ENCODE measurements at places on chromosomes 13 and 19. TPM values are rescaled to one million over a fixed set of nuclear protein-coding genes. Genes with fewer than 3 reads are reported as not detected.
A peak's percentile ranks its signal among the peaks of the same experiment; 100 is the strongest.

GRCh38 chr13:98873377-98874028 lies 104.4 kb downstream of the DOCK9 start:
- no peak overlapping the region for H3K27ac ChIP-seq
- H3K4me3 ChIP-seq = no peak overlapping the region
- no peaks in the 10 kb centered on the region for H3K4me1 ChIP-seq

DNA sequence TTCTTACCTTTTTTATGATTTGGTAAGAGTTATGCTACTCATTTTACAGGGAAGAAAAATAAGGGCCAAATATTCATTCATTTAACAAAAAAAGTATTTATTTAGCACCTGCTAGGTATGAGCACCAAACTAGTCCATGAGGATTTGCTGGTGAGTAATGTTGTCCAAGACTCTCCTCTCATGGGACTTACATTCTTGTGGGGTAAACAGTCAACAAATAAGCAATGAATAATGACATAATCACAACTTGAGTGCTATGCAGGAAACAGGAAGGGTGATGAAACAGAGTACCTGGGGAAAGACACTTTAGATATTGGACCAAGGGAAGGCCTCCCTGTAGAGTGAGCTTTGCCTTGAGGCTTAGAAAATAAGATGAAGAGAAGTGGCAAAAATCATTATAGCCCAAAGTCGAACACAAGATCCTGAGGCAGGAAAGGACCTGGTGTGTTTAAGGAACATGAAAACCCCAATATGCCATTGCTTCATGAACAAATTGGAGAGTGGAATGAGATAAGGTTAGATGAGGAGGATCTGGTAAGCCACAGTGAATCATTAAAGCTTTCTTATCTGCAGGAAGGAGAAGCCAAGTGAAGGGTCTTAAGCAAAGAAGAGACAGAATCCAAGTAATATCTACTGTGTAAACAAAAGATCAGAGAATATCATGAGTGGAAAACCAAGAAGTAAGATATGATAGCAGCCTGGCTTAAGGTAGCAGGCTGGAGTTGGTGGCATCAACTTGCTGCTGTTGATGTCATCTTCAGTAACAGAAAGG lies 294.5 kb upstream of the NBEA start:
- no peak overlapping the region for H3K4me3 ChIP-seq
- H3K36me3 ChIP-seq = no peaks in the 10 kb centered on the region
- H3K27ac ChIP-seq = no peak overlapping the region
- no peaks in the 10 kb centered on the region for H3K4me1 ChIP-seq
- no peaks in the 10 kb centered on the region for H3K27me3 ChIP-seq
- no peak for DNase-seq

DNA sequence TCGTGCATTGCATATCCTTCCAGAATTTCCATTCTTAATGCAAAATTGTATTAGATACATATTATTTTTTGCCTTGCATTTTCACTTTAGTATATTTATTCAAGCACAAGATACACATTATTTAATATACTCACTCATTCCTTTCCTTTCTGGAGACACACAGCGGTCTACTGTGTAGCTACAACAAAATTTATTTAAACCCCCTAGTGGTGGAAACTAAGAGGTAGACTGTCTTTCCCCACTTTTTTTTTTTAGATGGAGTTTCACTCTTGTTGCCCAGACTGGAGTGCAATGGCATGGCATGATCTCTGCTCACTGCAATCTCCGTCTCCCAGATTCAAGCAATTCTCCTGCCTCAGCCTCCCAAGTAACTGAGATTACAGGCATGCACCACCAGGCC lies 2040.3 kb upstream of the PCDH20 start:
- DNase-seq = no peak
- no peaks in the 10 kb centered on the region for H3K27me3 ChIP-seq
- no peak overlapping the region for H3K27ac ChIP-seq
- no peak overlapping the region for H3K4me3 ChIP-seq

GRCh38 chr19:21323000-21323399 lies 6.2 kb downstream of the ZNF708 start:
- H3K36me3 ChIP-seq = peaks cover 9% of the 10 kb centered on the region
- no peak overlapping the region for H3K4me3 ChIP-seq
- peak overlapping the region; percentile 60 for H3K27ac ChIP-seq
- DNase-seq = no peak
- H3K27me3 ChIP-seq = no peaks in the 10 kb centered on the region
- H3K4me1 ChIP-seq = peaks cover 42% of the 10 kb centered on the region

- no peak overlapping the region for H3K4me3 ChIP-seq
- no peaks in the 10 kb centered on the region for H3K27me3 ChIP-seq
- no peak overlapping the region for H3K27ac ChIP-seq
- H3K36me3 ChIP-seq = peaks cover 38% of the 10 kb centered on the region
- no peak for DNase-seq
- H3K4me1 ChIP-seq = peaks cover 26% of the 10 kb centered on the region
Measured at GRCh38 chr19:2180881-2181632, 17.3 kb downstream of the DOT1L start.

DNA sequence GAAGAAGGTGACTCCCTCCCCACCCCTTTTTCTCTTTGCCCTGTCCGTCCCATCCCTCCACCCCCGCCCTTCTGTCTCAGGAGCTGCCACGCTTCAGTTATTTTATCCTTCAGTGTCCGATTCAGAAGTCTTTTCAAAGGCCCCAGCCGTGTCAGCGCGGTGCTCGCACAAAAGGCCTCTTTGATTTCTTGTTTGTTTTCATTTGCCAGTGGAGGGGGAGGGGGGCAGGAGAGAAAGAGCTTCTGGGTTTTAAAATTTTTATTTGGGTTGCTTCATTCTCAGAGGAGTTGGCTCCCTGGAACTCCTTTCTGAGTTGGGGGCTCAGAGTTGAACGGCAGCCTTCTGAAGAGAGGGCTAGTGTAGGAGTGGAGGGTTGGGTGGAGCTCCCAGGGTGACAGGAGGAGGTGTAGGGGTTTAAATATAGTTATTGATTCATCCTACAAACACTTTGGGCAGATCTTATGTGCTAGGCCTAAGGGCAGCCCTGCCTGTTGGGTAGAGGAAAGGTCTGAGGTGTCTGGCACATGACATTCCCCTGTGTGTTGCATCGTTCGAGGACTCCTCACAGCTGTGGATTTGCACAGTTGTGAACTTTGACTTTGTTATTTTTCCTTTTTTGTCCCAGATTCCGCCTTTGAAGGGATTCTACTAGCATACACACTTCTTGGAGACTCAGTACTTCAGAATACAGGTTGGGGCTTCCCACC lies 36.8 kb downstream of the NFIX start:
- no peaks in the 10 kb centered on the region for H3K27me3 ChIP-seq
- peak overlapping the region; percentile 79 for H3K27ac ChIP-seq
- H3K4me1 ChIP-seq = peaks cover 100% of the 10 kb centered on the region

- H3K27me3 ChIP-seq = no peaks in the 10 kb centered on the region
- H3K4me1 ChIP-seq = peaks cover 14% of the 10 kb centered on the region
- H3K4me3 ChIP-seq = no peak overlapping the region
- no peaks in the 10 kb centered on the region for H3K36me3 ChIP-seq
Measured at GRCh38 chr19:7492558-7492957, 3.7 kb upstream of the PEX11G start.

DNA sequence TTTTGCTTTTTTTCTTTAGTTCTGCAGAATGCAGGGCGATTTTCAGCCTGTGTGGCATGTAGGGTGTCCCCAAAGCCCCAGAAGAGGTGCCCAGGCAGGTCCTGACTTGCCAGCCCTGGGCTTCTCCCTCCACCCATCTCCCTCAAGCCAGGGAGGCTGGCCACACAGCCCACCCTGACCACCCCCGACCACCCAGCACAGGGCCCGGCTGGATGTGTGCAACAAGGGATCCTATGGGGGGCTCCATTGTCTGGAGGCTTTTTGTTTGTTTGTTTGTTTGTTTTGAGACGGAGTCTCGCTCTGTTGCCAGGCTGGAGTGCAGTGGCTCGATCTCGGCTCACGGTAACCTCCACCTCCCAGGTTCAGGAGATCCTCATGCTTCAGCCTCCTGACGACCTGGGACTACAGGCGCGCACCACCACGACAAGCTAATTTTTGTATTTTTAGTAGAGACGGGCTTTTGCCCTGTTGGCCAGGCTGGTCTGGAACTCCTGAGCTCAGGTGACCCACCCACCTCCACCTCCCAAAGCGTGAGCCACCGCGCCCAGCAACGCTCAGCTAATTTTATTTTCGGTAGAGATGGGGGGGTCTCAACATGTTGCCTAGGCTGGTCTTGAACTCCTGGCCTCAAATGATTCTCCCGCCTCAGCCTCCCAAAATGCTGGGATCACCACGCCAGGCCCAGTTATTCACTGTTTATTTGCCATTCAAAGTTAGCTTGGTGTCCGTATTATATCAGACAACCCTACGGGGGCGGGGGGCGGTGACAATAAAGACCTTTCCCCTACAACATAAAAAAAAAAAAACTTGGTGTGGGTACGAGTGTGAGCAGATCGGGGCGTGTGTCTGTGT lies 7.8 kb upstream of the MKNK2 start:
- no peaks in the 10 kb centered on the region for H3K36me3 ChIP-seq
- no peaks in the 10 kb centered on the region for H3K27me3 ChIP-seq
- H3K27ac ChIP-seq = peak overlapping the region; percentile 100
- no peak for DNase-seq

- peaks cover 51% of the 10 kb centered on the region for H3K36me3 ChIP-seq
- H3K27me3 ChIP-seq = peaks cover 34% of the 10 kb centered on the region
- H3K4me3 ChIP-seq = no peak overlapping the region
- peaks cover 41% of the 10 kb centered on the region for H3K4me1 ChIP-seq
- no peak for DNase-seq
- no peak overlapping the region for H3K27ac ChIP-seq
Measured at GRCh38 chr19:10285393-10285792, 1.4 kb upstream of the ICAM4 start.

- H3K27ac ChIP-seq = no peak overlapping the region
- no peak overlapping the region for H3K4me3 ChIP-seq
- H3K36me3 ChIP-seq = no peaks in the 10 kb centered on the region
Measured at GRCh38 chr19:8150998-8151766, 1.8 kb upstream of the FBN3 start.

GRCh38 chr13:76993021-76993420 lies 1.1 kb downstream of the CLN5 start:
- H3K4me1 ChIP-seq = no peaks in the 10 kb centered on the region
- no peaks in the 10 kb centered on the region for H3K36me3 ChIP-seq
- H3K27me3 ChIP-seq = no peaks in the 10 kb centered on the region
- peak overlapping the region; percentile 92 for H3K27ac ChIP-seq
- no peak for DNase-seq

DNA sequence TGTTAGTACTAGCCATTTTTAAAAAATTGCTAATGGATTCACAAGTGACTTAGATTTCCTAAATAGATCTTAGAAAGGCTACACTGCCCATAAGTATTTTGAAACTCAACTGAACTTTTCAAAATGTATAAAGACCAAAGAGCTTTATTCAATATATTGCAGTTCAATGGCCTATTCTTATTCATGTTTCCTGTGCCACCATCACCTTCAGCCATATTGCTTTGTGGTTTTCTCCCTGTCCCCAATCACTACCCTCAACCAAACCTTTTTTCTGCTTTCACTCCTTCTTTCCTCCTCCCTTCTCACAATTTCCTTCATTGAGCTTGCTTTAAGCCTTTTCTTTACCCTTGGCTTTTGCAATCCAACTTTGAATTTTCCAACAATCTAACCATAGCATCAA lies 100.9 kb downstream of the MYCBP2 start:
- H3K4me1 ChIP-seq = no peaks in the 10 kb centered on the region
- no peaks in the 10 kb centered on the region for H3K27me3 ChIP-seq
- H3K4me3 ChIP-seq = no peak overlapping the region
- no peak for DNase-seq
- peaks cover 43% of the 10 kb centered on the region for H3K36me3 ChIP-seq
- no peak overlapping the region for H3K27ac ChIP-seq

GRCh38 chr19:7463575-7463974 lies 25.3 kb downstream of the PEX11G start:
- H3K4me3 ChIP-seq = no peak overlapping the region
- peaks cover 43% of the 10 kb centered on the region for H3K36me3 ChIP-seq
- DNase-seq = no peak
- no peaks in the 10 kb centered on the region for H3K4me1 ChIP-seq
- H3K27me3 ChIP-seq = no peaks in the 10 kb centered on the region

DNA sequence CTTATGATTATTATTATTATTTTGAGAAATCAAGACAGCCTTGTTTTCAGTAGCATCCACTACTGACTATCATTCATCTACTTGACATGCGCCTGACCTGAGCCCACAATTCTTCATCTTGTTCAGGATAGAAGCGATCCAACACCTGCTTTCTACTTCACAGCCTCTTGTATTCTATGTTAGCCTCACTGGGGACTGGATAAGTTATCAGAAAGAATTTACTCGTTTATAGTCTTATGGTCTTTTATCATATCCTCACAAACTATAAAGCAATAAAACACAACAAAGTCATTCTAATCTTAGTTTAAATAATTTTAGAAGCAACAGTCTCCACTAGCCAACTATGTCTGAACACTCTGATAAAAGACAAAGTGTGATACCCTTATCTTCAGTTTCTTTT lies 436.0 kb upstream of the ARGLU1 start:
- H3K4me3 ChIP-seq = no peak overlapping the region
- no peaks in the 10 kb centered on the region for H3K36me3 ChIP-seq
- H3K27me3 ChIP-seq = no peaks in the 10 kb centered on the region
- no peaks in the 10 kb centered on the region for H3K4me1 ChIP-seq

SERP2 gene
- 20.4 TPM for polyA plus RNA-seq

PRR20D gene
- not detected for polyA plus RNA-seq

FAM83E gene
- 0.01 TPM for polyA plus RNA-seq

MBD3L3 gene
- polyA plus RNA-seq = not detected

RAP2A gene
- 8.4 TPM for polyA plus RNA-seq

ZNF112 gene
- 1.5 TPM for polyA plus RNA-seq

IGFL1 gene
- polyA plus RNA-seq = not detected

Measured in heart right ventricle (tissue), 16 donors.